ENCODE measurements at places on chromosomes 13 and 19. TPM values are rescaled to one million over a fixed set of nuclear protein-coding genes. Genes with fewer than 3 reads are reported as not detected.

The GJA3 gene
- not detected for polyA plus RNA-seq

The PDE4A gene
- polyA plus RNA-seq: 6.4 TPM

The SIGLEC14 gene
- 1.2 TPM for polyA plus RNA-seq

The SLC15A1 gene
- polyA plus RNA-seq: not detected

The GSX1 gene
- not detected for polyA plus RNA-seq

The RNF113B gene
- not detected for polyA plus RNA-seq

The HNRNPM gene
- polyA plus RNA-seq: 76.7 TPM

The MTUS2 gene
- 0.18 TPM for polyA plus RNA-seq

- DNase-seq: no peak
These were observed 497.1 kb upstream of the ARGLU1 start for GRCh38 chr13:107065036-107065435.

DNA sequence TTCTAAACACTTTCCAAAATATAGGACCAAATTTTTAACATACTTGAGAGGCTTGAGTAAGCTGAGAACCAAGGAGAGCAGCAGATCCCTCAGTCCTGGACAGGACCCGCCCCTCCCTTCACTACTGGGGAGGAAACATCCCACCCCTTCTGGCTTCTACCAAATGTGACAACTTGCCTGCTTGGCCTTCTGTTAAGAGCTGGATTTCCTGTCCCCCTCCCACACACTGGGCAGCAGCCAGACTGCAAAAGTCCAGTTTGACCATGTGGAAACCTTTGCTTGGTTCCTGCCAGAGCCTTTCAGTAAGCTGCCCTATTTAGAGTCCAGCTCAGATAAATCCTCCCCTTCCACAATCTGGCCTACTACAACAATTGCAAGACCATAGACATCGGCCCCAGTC is 84.3 kb downstream of the FGF14 start:
- peak; percentile 50 for DNase-seq

GRCh38 chr13:73040484-73040883 is 18.3 kb upstream of the KLF5 start:
- DNase-seq: no peak

GRCh38 chr13:113489171-113489548 is 1.4 kb downstream of the DCUN1D2 start:
- peak; percentile 53 for DNase-seq

DNA sequence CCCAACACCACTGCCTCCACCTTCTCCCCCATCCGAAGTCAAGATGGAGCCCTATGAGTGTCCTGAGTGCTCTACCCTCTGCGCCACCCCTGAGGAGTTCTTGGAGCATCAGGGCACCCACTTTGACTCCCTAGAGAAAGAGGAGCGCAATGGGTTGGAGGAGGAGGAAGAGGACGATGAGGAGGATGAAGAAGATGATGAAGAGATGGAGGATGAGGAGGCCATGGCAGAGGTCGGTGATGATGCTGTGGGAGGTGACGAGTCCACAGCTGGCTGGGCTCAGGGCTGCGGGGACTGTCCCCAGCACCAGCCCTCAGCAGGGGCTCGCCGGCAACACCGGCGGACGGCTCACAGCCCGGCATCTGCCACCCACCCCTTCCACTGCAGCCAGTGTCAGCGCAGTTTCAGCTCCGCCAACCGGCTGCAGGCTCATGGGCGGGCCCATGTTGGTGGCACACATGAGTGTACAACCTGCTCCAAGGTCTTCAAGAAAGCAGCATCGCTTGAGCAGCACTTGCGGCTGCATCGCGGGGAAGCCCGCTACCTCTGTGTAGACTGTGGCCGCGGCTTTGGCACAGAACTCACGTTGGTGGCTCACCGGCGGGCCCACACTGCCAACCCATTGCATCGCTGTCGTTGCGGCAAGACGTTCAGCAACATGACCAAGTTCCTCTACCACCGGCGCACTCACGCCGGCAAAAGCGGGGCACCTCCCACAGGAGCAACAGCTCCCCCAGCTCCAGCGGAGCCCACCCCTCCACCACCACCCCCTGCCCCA is 5.0 kb downstream of the ZNF526 start:
- no peak for DNase-seq

- DNase-seq: no peak
These were observed 486.1 kb downstream of the UQCRFS1 start for GRCh38 chr19:28726533-28727479.

DNA sequence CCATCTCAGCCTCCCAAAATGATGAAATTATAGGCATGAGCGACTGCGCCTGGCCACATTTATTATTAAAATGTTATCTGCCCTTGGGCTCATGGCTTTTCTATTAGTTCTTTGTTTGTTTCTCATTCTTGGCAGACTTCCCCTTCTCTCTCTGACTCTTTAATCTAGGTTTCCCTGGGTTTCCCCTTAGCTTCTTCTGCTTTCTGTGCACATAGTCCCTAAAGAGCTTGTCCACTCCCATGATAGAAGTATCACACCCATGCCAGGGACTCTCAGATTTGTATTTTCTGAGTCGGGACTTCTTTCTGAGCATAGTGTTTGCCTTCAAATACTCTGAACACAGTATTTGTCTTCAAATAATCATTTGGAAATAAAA is 38.6 kb upstream of the ITM2B start:
- no peak for DNase-seq

DNA sequence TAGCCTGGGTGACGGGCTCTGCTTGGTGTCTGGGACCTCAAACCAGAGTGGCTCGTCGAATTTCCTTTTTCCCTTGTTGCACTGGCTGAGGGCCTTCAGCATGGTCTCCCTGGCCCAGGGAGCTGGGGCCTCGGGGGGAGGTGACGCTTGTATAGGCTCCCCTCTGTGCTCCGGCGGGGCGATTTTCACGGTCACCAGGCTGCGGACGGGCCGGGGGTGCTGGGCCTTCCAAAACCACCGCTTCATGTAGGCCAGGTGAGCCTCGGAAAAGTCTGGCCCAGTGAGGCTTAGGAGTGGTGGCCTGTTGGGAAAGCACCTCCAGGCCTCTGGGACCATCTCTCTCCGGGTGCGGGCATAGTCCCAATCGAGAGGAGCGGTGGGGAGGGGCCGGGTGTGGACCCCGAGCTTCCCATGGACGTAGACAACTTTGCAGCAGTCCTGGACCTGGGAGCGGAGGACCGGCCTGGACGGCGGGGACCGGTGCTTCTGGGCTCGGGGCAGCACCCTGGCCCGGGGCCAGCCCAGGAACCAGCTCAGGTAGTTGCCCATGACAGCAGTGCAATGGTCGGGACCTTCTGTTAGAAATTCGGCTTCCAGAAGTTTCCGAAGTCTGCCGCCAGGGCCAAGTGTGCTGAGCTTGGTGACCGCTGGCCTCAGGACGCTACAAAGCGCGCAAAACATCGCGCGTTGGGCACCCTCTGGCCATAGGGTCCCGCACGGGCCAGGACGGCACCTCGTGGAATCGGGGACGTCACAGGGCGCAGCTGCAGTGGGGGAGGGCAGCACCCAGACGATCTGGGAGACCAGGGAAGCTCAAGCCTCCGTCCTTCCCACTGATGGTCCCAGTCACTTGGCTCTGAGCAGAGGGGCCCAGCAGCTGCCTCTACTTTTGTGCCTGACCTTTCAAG is 41.6 kb upstream of the MTUS2 start:
- DNase-seq: no peak

All from adrenal gland (tissue), 19 donors.